ENCODE measurements at places on chromosomes 12 and 14.

DNA sequence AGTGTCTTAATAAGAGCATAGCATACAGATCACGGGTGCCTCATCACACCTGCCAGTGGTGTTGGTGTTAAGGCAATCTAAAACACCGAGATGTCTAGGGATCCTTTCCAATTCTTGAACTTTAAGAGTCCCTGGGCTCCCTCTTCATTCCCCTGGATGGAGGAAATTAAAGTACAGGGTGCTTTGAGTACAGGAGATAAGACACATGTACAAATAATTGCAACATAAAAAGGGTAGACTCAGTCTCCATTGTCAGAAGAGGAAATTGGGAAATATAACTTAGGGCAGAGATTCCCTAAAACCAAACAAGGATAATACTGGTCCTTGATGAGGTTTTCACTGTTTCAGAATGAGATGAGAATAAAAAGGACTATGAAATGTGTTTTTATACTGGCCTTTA is 34.9 kb downstream of the SCFD1 start:
- DNase-seq: no peak

DNA sequence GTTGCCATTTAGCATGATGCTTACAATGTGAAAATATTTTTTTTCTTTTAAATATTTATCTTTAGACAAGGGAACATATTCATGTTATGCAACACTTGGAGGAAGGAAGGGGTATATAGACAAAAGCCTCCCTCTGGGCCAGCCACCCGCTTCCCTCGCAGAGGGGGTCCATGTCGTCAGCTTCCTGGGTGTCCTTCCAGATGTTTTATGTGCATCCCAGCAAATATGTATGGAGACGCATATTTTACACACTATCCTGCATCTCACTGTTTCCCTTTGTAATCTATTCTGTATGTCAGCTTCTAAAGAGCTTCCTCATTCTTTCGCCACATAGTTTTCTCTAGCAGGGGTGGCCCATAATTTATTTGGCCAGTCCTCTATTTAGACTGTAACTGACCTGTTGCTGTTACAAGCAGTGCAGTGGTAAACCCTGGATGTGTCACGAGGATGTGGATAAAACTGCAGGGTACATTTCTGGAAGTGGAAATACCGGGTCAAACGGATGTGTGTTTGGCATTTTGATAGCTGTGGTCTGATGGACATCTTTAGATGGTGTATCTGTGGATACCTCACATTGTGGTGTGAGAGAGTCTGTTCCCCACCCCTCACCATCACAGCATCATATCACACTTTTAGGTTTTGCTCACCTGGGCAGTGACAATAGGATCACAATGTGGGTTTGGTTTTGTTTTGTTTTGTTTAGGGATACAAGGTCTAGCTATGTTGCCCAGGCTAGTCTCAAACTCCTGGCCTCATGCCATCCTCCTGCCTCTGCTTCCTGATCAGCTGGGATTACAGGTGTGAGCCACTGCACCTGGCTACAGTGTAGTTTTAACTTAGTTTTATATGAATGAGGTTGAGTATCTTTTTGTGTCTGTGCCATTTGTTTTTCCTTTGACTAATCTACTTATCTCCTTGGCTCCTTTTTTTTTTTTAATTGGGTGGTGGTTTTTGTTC is 31.6 kb downstream of the FAM222A start:
- DNase-seq: peak; percentile 3

GRCh38 chr12:26112703-26113147 is 12.1 kb downstream of the BHLHE41 start:
- DNase-seq: peak; percentile 41

GRCh38 chr12:16075887-16076286 is 164.8 kb downstream of the DERA start:
- no peak for DNase-seq

DNA sequence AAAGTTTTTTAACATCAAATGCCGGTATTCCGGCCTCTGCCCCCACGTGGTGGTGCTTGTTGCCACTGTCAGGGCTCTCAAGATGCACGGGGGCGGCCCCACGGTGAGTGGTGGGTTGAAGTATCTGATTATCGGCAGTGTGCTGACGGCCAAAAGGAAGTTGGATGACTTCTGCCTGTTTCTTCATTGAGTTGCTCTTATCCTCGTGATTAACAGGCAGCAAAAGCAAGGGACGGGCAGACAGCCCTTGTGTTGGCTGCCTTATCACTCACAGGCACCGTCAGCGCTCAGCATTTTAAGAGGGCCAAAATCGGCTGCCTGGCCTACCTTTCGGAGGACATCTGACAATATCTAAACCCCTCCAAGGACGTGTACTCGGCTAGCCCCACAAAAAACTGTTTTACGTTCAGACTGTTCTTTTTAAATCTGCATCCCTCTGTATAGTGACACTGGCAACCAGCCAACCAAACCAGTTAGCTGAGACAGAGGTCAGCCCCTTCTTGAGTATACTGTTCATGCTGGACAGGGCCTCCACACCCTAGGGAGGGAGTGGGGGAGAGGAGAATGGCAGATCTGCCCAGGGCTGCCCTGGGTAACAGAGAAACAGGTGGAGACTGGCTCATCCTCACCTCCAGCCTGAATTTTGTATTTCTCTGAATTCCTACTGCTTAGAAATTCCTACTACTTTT is 22.9 kb upstream of the AKAP5 start:
- DNase-seq: no peak

GRCh38 chr12:93798279-93799151 is 121.3 kb downstream of the CRADD start:
- DNase-seq: no peak

- no peak for DNase-seq
Measured at GRCh38 chr14:64200170-64200569, 94.0 kb downstream of the ESR2 start.

DNA sequence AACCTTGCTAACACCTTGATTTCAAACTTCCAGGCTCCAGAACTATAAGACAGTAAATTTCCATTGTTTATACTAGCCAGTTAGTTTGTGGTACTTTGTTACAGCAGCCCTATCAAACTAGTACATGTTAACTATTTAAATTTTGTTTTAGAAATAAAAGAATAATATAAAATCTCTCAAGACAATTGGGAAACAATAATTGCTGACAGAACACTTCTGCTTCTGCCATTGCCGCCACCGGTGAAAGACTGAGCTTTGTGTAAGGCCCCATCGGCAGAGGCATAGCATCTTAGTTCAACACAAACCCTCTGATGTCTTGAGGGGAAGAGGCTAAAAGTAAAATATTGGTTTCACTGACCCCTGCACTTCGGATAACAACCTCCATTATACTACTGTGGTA is 1607.1 kb upstream of the SEL1L start:
- DNase-seq: no peak

- DNase-seq: peak; percentile 12
Measured at GRCh38 chr14:44963044-44963528, 1.1 kb downstream of the TOGARAM1 start.

- no peak for DNase-seq
Measured at GRCh38 chr14:23751616-23752015, 115.5 kb downstream of the DHRS2 start.

DNA sequence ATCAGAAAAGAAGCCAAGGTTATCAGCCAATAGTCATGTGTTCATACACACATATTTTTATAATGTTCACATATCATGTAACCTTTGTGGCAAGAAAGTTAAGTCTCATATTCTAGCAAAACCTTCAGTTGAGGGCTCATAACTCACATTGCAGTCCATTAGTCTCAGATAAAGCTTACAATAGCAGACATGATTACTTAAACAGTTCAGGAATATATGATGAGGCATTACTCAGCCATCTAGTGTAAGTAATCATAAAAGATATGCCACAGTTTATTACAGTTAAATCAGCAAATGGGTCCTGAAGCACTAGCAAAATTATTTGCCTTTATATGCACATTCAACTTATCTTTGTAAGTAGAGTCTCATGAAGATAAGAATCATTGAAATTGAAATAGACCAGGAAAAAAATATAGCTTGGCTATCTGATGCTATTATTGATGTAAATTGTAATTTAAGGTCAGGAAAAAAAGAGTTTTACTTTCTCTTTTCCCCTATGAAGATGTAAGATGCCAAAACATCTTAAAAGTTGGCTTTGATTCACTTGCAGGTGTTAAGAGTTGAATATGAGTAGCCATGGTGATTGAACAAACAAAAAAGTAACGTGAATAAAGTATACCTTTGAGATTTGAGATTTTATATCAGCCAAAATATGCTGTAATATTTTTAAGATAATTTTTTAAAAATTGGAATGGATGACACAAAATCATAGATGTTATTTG is 537.0 kb downstream of the SLC6A15 start:
- no peak for DNase-seq

GRCh38 chr12:2265461-2266167 is 212.8 kb downstream of the CACNA1C start:
- DNase-seq: peak; percentile 71

DNA sequence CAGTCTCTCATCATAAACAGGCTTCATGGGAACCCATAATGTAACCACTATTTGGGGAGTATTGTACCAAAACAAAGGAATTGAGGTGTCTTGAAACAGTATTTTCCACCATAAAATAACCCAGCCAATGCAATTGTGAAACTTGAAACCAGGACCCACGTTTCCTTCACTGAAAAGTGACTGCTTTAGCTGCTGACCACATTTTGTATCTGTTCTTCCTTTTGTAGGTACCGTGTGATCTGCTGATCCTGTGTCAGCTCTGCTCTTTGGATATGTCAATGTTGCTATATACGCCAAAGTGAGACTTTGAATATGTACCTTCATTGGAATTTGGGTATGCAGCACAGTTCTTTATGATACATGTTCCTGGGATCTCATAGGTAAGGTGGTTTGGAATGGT is 95.1 kb upstream of the CNTN1 start:
- no peak for DNase-seq

DNA sequence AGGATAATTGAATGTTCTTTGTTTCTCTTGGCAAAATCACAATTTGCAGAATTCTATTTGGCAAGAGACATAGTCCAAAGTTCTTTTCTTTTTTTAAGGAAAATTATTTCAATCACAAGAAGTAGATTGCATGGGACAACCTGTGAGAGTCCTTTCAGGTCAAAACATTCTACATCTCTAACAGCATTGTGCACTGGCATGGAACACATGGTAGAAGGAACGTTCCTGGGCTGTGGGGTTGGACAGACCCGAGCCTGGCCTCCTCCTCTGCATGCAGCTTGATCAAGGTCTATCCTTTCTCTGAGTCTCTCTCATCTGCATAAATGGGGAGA is 88.6 kb upstream of the CPSF6 start:
- DNase-seq: no peak

- no peak for DNase-seq
Measured at GRCh38 chr12:120757949-120758348, 32.3 kb downstream of the ACADS start.

GRCh38 chr12:25894759-25895158 is 63.7 kb upstream of the RASSF8 start:
- DNase-seq: peak; percentile 17

DNA sequence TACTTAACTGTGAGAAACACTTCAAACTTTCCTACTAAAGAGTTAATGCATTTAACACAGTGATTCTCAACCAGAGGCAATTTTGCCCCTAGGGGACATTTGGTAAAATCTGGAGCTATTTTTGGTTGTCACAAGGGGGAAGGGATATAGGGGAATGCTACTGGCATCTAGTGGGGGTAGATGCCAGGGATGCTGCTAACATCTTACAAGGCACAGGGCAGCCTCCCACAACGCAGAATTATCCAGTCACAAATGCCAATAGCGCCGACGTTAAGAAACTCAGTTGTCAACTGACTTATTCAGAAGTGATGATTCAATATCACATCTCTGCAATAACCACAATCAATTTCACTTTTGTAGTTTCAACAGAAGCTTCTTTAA is 2.0 kb downstream of the EEA1 start:
- DNase-seq: peak; percentile 79

DNA sequence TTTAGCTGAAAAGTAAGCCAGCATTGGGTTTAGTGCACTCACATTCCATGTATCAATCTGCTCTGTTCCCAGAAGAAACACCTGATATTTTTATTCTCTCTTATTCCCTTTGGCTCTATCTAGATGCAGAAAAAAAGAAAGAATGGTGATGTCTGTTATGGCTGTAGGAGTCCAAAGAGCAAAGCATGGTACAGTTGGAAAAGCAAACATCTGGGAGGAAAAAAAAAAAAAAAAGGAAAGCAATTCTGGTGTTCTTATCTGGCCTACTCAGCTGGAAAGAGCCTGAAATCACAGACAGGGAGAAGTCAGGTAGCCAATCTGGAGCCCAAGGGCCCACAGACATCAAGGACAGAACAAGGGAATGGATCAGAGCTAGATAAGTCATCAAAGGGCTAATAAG is 293.9 kb downstream of the DUSP6 start:
- DNase-seq: no peak

DNA sequence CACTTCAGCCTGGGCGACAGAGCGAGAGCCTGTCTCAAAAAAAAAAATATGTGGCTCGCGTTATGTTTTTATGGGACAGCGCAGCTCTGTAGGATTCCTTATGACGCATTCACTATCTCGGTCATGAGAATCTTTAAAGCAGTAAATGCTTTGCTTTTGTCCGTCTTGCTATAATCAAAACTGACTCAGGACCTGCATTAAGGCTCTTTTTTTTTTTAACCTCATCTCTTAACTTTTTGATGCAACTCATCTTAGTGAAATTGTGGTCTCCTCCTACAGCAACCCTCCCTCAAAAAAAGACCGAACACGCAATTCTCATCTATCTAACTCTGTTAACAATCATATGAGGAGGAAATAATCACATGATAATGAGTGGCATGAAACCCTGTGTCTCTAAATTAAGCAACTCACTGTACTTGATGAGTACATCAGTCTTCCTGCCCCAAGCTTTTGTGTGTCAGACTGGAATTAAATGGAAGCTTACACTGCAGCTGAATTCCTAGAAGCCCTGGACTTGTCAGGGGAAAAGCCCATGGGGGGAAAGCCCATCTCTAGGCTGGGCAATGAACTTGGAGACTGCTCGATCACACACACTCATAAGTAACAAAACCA is 4.3 kb downstream of the P2RX4 start:
- DNase-seq: peak; percentile 68

DNA sequence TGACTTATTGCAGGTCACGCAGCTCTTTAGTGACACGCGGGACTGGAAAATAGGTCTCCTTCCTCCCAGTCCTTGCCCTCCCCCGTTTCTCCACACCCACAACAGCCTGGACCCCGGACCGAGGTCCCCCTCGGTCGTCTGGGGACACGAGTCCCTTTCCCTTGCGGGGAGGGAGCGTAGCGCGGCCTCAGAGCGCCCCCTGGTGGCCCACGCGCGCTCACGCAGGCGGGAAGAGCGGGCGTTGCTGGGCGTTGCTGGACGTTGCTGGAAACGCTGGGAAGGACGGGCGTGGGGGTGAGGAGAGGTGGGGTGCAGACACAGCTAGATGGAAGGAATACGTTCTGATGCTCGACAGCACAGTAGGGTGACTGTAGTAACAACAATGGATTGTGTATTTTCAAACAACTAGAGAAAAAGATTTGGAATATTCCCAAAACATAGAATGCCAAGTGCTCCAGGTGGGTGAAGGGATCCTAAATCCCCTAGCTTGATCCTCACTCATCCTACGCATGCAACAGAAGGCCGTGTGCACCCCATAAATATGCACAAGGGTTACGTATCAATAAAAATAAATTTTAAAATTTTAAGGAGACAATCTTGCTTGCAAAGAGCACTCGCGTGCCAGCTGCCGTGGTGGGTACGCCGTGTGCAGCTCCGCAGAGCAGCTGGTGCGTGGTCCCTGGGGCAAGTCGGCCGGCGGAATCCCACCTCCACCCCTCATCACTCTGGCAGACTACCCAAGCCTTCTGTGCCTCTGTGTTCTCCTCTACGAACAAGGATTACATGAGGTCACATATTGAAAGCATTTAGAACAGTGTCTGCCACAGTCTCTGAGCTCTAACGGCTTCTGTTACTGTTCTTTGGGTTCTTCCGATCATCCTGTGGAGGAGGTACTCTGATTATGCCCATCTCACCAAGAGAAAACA is 87.4 kb downstream of the B4GALNT3 start:
- peak; percentile 46 for DNase-seq
